ENCODE measurements at places on chromosomes 13 and 19.

GRCh38 chr19:49879243-49879963 is 1.9 kb downstream of the TBC1D17 start:
- DNase-seq, result no peak

GRCh38 chr19:4534836-4535658 is at the start of gene PLIN5:
Gene PLIN5 (minus strand): TSS chr19:4535224. CDS start chr19:4534074, 1,150 bp downstream.
- DNase-seq, result peak; percentile 87

DNA sequence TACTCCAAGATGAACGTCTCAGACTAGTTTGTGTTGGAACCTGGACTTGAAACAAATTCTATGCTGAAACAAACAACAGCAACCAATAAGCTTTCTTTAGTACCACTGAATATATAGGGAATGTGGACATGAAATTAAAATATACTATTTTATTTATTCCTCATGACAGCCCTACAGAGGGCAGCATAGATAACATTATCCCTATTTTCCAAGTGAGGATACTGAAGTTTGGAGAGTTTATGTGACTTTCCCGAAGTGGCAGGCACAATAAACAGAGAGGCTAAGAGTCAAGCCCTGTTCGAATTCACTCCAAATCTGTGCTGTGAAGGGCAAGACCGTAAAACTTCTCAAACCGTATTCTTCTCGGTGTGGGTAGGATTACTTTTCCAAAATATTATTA is 509.9 kb upstream of the GPC6 start:
- no peak for DNase-seq

DNA sequence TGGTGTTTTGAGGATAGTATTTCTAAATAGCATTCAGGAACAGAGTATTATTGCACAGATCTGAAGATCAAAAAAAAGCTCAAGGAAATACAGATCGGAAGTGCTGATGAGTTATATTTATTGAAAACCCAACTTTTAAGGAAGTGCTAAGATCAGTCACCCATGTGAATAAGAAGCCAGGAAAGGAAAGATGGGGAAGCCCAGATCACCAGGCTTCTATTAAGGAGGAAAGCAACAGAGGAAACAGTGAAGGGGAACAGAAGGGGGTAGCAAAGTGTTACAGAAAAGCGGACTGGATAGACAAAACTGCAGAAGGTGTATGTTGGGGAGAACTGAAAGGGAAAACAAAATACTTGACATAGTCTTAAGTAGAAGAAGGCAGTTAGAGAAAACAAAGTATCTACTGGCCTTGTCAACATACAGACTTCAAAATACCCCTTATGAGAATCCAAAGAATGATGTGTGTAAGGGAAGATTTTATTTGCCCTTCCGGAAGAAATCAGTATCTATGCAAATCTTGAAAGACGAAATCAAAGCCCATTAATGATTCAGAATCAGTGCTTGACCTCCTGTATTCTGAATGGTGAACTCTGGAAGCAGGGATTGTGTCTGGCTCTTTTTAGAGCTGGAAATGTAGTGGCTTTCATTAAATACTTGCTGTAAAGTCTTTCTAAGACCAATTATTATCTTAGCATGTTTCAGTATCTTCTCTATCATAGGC is 12.1 kb downstream of the UFM1 start:
- no peak for DNase-seq

DNA sequence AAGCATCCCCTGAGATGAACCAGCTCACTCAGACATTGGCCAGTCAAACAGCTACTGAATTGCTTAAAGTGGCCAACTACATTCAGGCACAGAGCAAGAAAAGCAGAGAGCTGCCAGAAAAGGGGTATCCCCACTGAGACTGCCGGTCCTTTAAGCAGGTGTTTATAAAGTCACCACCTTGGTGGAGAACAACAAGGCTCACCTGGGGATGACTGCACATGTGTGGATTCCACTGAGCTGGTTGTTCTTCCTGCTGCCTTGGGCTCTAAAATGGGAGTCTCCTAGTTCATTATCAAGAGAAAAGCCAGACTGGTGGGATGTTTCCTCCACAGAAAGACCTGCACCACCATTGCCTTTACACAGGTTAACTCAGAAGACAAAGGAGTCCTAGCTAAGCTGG is 51.8 kb upstream of the IPO5 start:
- no peak for DNase-seq

All from glutamatergic neuron (in vitro differentiated cells).